Activated B cell treated with CpG ODN at 0.5 μM for 24 hours (primary cell): ENCODE measurements at places on chromosomes 11 and 22. TPM values are rescaled to one million over a fixed set of nuclear protein-coding genes. Genes with fewer than 3 reads are reported as not detected.
A peak's percentile ranks its signal among the peaks of the same experiment; 100 is the strongest.

GRCh38 chr11:4194889-4195288 lies 100.3 kb downstream of the RRM1 start:
- peaks cover 17% of the 10 kb centered on the region for H3K27me3 ChIP-seq
- no peaks in the 10 kb centered on the region for H3K36me3 ChIP-seq
- no peak overlapping the region for H3K4me3 ChIP-seq
- H3K27ac ChIP-seq = no peak overlapping the region

MTMR3 gene
- total RNA-seq = 34.8 and 36.6 TPM in 2 replicates

DNA sequence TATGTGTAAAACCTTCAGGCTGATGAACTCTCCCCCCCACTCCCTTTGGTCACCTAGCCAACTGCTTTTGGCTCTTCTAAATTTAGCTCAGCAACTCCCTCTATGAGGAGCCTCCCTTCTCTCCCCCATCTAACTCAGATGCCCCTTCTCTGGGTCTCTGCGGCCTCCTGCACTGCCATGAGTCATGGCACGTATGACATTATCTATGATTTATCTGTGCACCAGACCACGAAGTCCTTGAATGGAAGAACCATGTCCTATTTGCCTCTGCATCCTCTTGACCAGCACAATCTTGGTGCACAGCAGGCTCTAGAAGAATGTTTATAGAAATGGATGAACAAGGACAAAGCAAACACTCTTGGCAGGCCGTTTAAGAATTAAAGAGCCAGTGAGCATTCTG lies 46.0 kb downstream of the RPL27A start:
- DNase-seq = no peak
- H3K27me3 ChIP-seq = no peaks in the 10 kb centered on the region
- H3K4me3 ChIP-seq = no peak overlapping the region
- peaks cover 27% of the 10 kb centered on the region for H3K4me1 ChIP-seq

PRR5L gene
- total RNA-seq = 1.0 and 1.7 TPM in 2 replicates

- H3K4me1 ChIP-seq = peaks cover 4% of the 10 kb centered on the region
- no peak overlapping the region for H3K4me3 ChIP-seq
- no peaks in the 10 kb centered on the region for H3K27me3 ChIP-seq
- H3K36me3 ChIP-seq = no peaks in the 10 kb centered on the region
Observed at GRCh38 chr11:66951927-66952337, 6.3 kb downstream of the PC start.

DNA sequence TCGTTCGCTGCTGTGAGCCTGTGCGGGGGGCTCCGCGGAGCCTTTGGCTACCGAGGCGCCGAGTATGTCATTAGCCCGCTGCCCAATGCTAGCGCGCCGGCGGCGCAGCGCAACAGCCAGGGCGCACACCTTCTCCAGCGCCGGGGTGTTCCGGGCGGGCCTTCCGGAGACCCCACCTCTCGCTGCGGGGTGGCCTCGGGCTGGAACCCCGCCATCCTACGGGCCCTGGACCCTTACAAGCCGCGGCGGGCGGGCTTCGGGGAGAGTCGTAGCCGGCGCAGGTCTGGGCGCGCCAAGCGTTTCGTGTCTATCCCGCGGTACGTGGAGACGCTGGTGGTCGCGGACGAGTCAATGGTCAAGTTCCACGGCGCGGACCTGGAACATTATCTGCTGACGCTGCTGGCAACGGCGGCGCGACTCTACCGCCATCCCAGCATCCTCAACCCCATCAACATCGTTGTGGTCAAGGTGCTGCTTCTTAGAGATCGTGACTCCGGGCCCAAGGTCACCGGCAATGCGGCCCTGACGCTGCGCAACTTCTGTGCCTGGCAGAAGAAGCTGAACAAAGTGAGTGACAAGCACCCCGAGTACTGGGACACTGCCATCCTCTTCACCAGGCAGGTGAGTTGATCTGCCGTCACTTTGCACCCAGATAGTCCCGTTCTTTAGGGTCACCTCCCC lies 1.0 kb downstream of the ADAMTS15 start:
- H3K4me1 ChIP-seq = peaks cover 10% of the 10 kb centered on the region
- no peaks in the 10 kb centered on the region for H3K36me3 ChIP-seq
- H3K27me3 ChIP-seq = peaks cover 55% of the 10 kb centered on the region
- H3K27ac ChIP-seq = no peak overlapping the region
- DNase-seq = no peak

GP1BB gene
- not detected in 2 replicates for total RNA-seq

GRCh38 chr11:95716266-95716665 lies 73.3 kb downstream of the FAM76B start:
- peak overlapping the region; percentile 95 for H3K27ac ChIP-seq
- peaks cover 3% of the 10 kb centered on the region for H3K36me3 ChIP-seq
- H3K4me1 ChIP-seq = peaks cover 92% of the 10 kb centered on the region
- DNase-seq = no peak
- no peaks in the 10 kb centered on the region for H3K27me3 ChIP-seq

- no peak overlapping the region for H3K27ac ChIP-seq
- DNase-seq = no peak
- H3K4me1 ChIP-seq = peaks cover 27% of the 10 kb centered on the region
Observed at GRCh38 chr11:46671958-46672315, 28.5 kb downstream of the ARHGAP1 start.
